ENCODE measurements at places on chromosomes 5 and 9. TPM values are rescaled to one million over a fixed set of nuclear protein-coding genes. Genes with fewer than 3 reads are reported as not detected.

IFNA2 gene
- not detected for total RNA-seq

IFNB1 gene
- total RNA-seq = not detected

DNA sequence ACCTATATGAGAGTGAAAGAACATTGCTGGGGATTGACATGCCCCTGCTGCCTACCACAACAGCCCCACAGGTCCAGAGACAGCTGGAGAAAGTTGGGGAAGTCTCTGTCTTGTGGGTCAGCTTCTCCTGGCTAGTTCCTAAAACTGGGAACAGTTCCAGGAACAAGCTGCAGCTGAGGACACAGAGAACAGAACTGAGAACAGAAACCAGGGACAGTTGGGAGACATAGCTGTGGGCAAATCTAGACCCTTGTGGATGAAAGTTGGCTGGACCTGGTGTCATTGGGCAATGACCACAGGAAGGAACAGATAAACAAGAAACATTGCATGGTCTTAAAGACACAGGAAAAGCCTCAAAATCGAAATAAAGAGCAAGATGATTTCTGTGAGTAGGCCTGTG is 58.3 kb upstream of the MOCS2 start:
- DNase-seq = peak; percentile 41

- DNase-seq = no peak
Measured at GRCh38 chr5:72817671-72818266, 1.3 kb downstream of the TNPO1 start.

- peak; percentile 24 for DNase-seq
Measured at GRCh38 chr9:21576331-21577189, 94.4 kb upstream of the IFNE start.

Data from left cardiac atrium (tissue), 4 donors.